ENCODE measurements at places on chromosomes 7 and 10. TPM values are rescaled to one million over a fixed set of nuclear protein-coding genes. Genes with fewer than 3 reads are reported as not detected.

GRCh38 chr7:33716581-33717477, 188.5 kb upstream of the BMPER start:
- no peaks in the 10 kb centered on the region for H3K4me1 ChIP-seq
- H3K27me3 ChIP-seq = no peaks in the 10 kb centered on the region
- no peak overlapping the region for H3K4me3 ChIP-seq

- H3K27me3 ChIP-seq = no peaks in the 10 kb centered on the region
- H3K36me3 ChIP-seq = no peaks in the 10 kb centered on the region
- H3K4me1 ChIP-seq = no peaks in the 10 kb centered on the region
Measured at GRCh38 chr10:91552274-91553095, 80.4 kb downstream of the PPP1R3C start.

The ADCYAP1R1 gene
- not detected for total RNA-seq

- no peak overlapping the region for H3K4me3 ChIP-seq
- no peaks in the 10 kb centered on the region for H3K27me3 ChIP-seq
- H3K27ac ChIP-seq = no peak overlapping the region
- no peaks in the 10 kb centered on the region for H3K4me1 ChIP-seq
- DNase-seq = peak; percentile 15
- H3K36me3 ChIP-seq = no peaks in the 10 kb centered on the region
Measured at GRCh38 chr7:42745357-42746059, 166.4 kb downstream of the C7orf25 start.

GRCh38 chr7:126768836-126769235, 483.9 kb downstream of the GRM8 start:
- no peak for DNase-seq
- H3K4me1 ChIP-seq = no peaks in the 10 kb centered on the region
- H3K27me3 ChIP-seq = no peaks in the 10 kb centered on the region
- no peaks in the 10 kb centered on the region for H3K36me3 ChIP-seq

The STAG3 gene
- 121 TPM for total RNA-seq

DNA sequence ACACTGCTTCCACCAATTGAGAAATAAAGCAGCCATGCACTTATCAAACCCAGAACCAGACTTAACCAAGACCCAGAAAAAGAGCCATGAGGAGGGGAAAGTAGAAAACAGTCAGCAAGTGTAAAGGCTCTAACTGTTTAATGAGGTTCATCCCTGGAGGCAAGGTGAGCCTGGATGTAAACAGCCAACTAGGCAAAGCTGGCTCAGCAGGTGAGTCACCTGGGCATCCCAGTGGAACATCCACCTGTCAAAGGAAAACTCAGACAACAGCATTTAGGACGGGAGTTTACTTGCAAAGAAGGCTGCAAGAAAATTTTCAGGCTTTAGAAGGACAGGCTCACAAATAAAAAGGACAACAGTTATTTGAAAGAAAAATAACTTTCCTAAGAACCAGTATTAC, 153.0 kb downstream of the SNX13 start:
- no peaks in the 10 kb centered on the region for H3K36me3 ChIP-seq
- no peaks in the 10 kb centered on the region for H3K4me1 ChIP-seq
- H3K4me3 ChIP-seq = no peak overlapping the region

DNA sequence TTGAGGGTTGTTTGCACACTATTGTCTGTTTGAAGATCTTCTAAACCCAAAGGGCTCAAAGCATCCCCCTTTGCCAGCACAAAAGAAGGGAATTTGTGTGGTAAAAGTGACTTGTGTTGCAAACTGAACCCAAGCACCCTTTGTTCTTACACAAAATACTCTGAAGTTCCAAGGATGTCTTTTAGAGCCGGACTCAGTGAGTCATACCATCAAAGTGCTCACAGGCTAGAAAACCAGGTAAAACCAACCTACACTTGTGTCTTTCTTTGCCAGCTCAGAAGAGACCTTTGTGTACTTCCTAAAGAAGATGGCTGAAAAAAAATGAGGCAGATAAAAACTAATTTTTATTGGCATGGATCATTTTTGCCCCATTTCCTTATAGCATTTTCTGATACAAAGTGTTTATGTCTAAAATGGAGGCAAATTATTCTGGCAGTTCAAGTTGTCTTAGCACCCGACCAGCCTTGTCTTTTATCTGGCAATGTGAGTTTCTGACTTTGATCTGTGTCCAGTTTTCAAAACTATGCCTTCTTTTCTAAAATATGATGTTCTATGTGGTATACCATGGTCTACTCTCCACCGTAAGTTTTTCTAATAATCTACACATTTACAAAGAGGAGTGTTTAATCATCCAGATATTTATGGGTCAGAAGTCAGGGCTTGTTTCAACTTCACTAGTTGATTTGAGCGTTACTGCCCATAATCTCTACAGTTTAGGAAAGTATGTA, 128.4 kb upstream of the FZD1 start:
- H3K27me3 ChIP-seq = no peaks in the 10 kb centered on the region
- H3K36me3 ChIP-seq = no peaks in the 10 kb centered on the region
- DNase-seq = no peak
- no peaks in the 10 kb centered on the region for H3K4me1 ChIP-seq
- H3K27ac ChIP-seq = no peak overlapping the region

- H3K4me3 ChIP-seq = no peak overlapping the region
- H3K36me3 ChIP-seq = no peaks in the 10 kb centered on the region
- peaks cover 64% of the 10 kb centered on the region for H3K27me3 ChIP-seq
- no peaks in the 10 kb centered on the region for H3K4me1 ChIP-seq
- no peak for DNase-seq
- no peak overlapping the region for H3K27ac ChIP-seq
Measured at GRCh38 chr10:14328881-14329672, 1.6 kb downstream of the FRMD4A start.

The SLC29A4 gene
- total RNA-seq = 1.3 TPM

DNA sequence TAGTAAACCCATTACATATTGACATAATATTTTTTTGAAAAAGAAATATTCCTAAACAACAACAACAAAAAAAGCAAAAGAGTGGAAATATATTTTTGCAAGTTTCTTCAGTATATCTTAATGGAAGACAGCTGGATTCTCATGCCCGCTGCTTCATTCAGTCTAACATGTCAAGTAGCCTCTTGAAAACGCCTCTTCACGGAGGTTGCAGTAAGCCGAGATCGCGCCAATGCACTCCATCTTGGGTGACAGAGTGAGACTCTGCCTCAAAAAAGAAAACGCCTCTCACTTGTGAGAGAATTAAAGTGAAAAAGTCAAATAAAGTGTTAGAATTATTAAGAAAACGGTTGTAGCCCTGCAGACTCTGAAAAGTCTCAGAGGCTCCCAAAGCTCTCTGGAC, 1.3 kb downstream of the CUTC start:
- peak overlapping the region; percentile 75 for H3K4me3 ChIP-seq
- DNase-seq = no peak
- peaks cover 39% of the 10 kb centered on the region for H3K4me1 ChIP-seq
- H3K36me3 ChIP-seq = peaks cover 29% of the 10 kb centered on the region
- no peaks in the 10 kb centered on the region for H3K27me3 ChIP-seq

- H3K4me3 ChIP-seq = no peak overlapping the region
- peak; percentile 60 for DNase-seq
- H3K27ac ChIP-seq = peak overlapping the region; percentile 4
Measured at GRCh38 chr7:134327896-134328295, 11.2 kb upstream of the SLC35B4 start.

The STOX1 gene
- 0.19 TPM for total RNA-seq

GRCh38 chr7:106112972-106113421, 885 bp upstream of the SYPL1 start:
- H3K4me3 ChIP-seq = peak overlapping the region; percentile 96
- H3K4me1 ChIP-seq = peaks cover 68% of the 10 kb centered on the region
- no peak for DNase-seq
- no peaks in the 10 kb centered on the region for H3K27me3 ChIP-seq
- peak overlapping the region; percentile 98 for H3K27ac ChIP-seq

GRCh38 chr10:3754727-3755439, 30.1 kb downstream of the KLF6 start:
- peaks cover 51% of the 10 kb centered on the region for H3K4me1 ChIP-seq
- peak overlapping the region; percentile 35 for H3K4me3 ChIP-seq
- DNase-seq = no peak
- peaks cover 6% of the 10 kb centered on the region for H3K36me3 ChIP-seq
- no peaks in the 10 kb centered on the region for H3K27me3 ChIP-seq

DNA sequence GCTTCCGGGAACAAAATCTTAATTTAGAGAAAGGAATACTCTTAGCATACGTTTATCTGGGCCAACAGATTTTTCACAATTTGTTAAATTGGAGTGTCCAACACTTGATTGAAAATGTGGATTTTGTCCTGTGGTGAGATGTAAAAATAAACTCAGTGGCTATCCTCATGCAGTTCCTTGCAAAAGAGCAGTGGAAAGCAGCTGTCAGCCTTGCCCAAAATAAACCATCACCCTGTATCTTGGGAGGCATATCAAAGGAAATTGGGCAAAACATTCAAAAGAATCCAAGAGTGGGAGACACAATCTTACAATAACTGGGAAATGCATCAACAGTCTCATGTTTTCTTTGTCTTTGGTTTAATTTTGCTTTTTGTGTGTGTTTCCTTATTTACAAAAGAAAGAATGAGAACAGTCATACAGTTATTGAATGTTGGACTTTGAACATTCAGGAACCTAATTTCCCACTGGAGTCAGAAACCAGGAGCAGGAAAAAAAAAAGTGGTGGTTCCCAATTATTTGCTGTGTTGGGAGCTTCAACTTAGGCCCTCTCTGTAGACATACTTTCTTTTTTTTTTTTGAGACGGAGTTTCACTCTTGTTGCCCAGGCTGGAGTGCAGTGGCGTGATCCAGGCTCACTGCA, 44.4 kb upstream of the DGKI start:
- H3K27me3 ChIP-seq = no peaks in the 10 kb centered on the region
- no peak overlapping the region for H3K4me3 ChIP-seq
- peak overlapping the region; percentile 7 for H3K27ac ChIP-seq
- DNase-seq = no peak
- peaks cover 78% of the 10 kb centered on the region for H3K4me1 ChIP-seq

- no peak overlapping the region for H3K4me3 ChIP-seq
- peaks cover 19% of the 10 kb centered on the region for H3K4me1 ChIP-seq
- no peak overlapping the region for H3K27ac ChIP-seq
- H3K27me3 ChIP-seq = peaks cover 59% of the 10 kb centered on the region
Measured at GRCh38 chr10:33381451-33382215, 47.2 kb upstream of the NRP1 start.

DNA sequence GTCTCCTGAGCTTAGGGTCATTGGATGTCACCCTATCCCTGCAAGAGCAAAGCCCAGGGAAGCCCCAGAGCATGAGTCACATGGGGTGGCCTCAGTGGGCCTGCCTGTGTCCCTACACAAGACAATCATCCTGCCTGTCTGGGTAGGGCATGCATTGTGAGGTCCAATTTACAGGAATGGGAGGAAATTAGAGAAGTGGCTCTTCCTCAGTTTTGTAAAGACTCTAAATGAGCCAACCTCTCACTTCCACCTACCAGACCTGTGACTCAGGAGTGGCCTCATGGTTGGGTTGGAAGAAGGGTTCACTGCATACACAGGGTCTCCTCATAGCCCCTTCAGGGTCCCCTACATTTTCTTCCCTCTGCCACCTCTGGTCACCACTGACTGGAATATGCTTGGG, 43.6 kb upstream of the SMNDC1 start:
- DNase-seq = no peak
- H3K4me1 ChIP-seq = peaks cover 30% of the 10 kb centered on the region
- no peak overlapping the region for H3K27ac ChIP-seq
- peaks cover 2% of the 10 kb centered on the region for H3K36me3 ChIP-seq
- H3K27me3 ChIP-seq = peaks cover 19% of the 10 kb centered on the region

DNA sequence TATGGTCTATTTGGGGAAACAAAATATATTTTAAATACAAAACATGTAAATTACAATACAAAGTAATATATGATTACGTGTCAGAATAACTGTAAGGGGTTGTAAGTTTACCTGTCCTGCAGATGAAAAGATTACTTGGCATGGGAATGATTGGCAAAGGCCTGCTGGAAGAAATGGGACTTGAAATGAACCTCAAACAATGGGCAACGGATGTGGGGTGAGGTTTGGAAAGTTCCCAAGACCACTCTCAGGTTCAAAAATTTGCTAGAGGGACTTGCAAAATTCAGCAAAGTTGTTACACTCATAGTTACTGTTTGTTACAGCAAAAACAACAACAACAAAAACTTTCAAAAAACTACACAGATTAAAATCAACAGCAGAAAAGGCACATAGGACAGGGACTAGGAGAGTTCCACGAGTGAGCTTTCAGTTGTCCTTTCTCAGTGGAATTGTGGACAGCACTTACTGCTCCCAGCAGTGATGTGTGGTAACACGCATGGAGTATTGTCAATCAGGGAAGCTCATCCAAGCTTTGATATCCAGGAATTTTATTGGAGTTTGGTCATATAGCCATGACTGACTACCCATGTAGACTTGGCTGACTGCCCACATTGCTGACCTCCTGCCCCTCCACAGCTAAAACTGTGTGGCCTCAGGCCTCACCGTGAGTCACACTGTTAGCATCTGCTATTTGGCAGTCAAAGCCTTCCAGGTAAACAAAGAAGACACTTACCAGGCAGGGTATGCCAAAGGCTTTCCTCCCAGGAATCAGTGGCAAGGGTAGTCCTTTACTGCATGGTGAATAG, 43.8 kb downstream of the EXOC6 start:
- no peak for DNase-seq
- no peak overlapping the region for H3K27ac ChIP-seq
- no peak overlapping the region for H3K4me3 ChIP-seq

- DNase-seq = no peak
- H3K4me3 ChIP-seq = no peak overlapping the region
- H3K27me3 ChIP-seq = peaks cover 56% of the 10 kb centered on the region
- H3K4me1 ChIP-seq = no peaks in the 10 kb centered on the region
Measured at GRCh38 chr10:98013122-98013521, 17.3 kb downstream of the CRTAC1 start.

The LBX1 gene
- not detected for total RNA-seq
